Uterus (tissue), 4 donors: ENCODE measurements at places on chromosomes 2 and 18. TPM values are rescaled to one million over a fixed set of nuclear protein-coding genes. Genes with fewer than 3 reads are reported as not detected.
A peak's percentile ranks its signal among the peaks of the same experiment; 100 is the strongest.

DNA sequence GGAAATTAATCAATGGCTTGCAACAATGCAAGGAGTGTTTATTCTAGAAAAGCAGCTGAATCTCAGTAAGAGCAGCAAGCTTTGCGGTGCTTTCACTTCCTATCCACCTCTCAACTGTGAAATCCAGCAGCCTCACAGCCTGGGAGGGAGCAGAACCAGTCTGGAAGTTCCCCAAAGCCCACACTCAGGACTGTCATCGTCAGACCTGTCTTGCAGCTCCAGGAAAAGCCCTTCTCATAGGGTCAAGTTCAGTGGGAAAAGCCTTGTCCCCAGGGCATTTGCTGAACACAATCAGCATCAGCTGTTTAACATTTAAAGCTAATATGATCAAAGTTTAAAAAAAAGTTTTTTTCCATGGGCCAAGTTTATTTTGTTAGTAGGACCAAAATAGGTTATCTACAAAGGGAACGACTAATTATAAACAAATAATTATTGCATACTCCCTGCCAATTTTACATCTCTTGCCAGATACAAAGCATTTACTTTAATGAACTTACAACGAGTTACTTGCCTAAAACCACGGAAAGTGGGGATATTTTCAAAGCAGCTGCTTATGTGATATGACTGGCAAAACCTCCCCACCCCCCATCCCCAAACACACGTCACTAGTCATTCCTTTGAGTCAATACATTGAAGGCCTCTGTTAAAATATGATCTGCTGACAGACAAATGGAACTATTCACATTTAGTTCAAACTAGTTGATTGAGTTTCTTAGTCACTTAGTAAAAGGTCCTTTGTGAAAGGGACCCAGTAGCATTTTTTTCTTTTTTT lies 36.8 kb downstream of the PARD6G start:
- no peak for DNase-seq

- no peak for DNase-seq
Measured at GRCh38 chr2:12980817-12981216, 264.1 kb downstream of the TRIB2 start.

GRCh38 chr18:10072671-10073175 lies 158.9 kb downstream of the VAPA start:
- no peak for DNase-seq

Gene HSBP1L1
- total RNA-seq: 6.6 TPM

DNA sequence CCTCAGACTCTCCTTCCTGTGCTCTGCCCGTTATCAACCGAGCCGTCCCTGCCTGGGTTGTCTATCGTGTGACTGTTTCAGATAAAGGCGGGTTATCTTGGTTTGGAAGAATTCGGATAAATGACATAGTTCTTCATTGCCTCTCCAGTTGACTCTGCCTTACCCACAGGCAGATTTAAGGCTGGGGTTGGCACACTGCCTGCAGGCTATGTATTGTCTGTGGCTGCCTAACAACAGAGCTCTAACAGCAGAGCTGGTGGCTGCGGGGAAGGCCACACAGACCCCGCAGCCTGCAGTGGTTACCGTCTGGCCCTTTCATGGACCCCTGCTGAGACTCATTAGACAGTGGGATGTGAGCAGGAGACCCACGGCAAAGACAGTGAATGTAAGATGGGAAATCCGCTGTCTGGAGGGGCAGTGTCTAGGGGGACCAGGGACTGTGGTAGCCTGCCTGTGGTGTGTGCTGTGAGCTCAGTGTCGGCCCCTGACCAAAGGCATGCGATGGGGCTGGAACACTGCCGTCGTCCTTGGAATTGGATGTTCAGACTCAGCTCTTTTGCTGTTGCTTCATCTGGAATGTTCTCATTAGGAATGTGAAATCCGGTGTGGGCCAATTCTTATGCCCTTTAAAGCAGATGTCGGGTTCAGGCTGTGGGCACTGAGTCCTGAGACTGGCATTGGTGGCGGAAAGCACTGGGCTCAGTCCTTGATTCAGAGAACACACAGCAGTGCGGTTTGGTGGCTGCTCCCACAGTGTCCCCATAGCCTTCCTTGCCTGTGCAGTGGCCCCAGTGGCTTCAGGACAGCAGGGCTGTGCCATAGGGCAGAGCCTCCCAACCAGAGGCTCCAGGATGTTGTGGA lies 44.5 kb downstream of the SH3RF3 start:
- DNase-seq: peak; percentile 69

DNA sequence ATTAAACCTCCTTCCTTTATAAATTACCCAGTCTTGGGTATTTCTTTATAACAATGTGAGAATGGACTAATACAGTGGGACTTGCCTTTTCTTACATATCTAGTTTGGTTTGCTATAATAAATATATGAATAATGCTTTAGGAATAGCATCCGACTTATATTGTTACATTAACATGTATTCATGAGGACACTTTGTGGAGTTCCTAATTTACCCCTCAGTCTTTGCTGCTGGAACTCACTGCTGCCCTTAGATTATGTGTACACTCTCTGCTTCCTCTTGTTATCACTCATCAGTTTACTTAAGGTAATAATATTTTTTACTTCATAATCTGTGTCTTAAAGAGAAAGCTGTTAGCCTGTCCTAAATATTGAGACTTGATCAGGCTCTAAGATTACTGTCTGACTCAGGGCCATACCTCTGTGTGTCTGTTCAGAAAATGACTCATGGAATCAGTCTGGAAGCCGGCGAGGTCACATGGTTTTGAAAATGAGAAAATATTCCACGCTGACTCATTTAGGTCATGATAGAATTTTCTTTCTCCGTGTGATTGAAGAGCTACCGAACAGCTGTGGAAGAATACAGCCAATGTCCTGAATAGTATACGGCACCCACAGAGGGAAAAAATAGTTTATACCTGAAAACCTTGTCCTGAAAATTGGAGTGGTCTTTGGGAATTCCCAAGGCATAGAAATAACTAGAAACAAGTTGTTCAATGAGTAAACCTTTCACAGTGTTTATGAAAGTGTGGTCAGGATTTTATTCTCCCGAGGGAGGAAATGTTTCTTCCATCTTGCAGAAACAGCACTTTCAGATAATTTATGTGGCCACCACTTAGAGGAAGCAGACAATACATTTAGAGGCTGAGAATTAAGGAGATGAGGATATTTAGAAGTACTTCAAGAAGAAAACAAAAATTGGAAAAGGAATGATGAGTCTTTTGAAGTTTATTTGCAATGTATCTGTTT lies 156.4 kb downstream of the DSEL start:
- DNase-seq: peak; percentile 65

GRCh38 chr18:44033144-44033701 lies 647.5 kb upstream of the SETBP1 start:
- DNase-seq: no peak

DNA sequence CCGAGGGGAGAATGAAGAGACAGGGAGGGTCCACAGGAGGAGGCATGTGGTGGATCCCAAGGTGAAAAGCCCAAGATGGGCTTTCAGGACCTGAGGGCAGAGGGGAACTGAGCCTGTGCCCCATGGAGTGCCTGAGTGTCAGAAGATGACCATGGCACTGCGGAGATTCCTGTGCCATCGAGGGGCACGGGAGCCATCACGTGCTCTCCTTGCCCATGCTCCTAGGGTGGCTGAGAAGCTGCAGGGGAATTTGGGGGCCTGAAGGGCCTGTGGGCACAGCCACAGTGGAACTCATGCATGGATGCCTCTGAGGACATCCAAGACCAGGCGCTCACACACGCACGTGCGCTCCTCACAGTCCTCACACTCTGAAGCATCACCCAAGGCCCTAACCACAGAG lies 56.1 kb upstream of the GLI2 start:
- no peak for DNase-seq

GRCh38 chr2:134639265-134639664 lies 79.5 kb downstream of the TMEM163 start:
- DNase-seq: no peak

Gene M1AP
- 0.76 TPM for total RNA-seq

GRCh38 chr18:22790545-22791309 lies 142.4 kb upstream of the RBBP8 start:
- no peak for DNase-seq

- DNase-seq: no peak
Measured at GRCh38 chr18:55327454-55327853, 260.5 kb downstream of the TCF4 start.

Gene GAREM1
- 2.0 TPM for total RNA-seq

- no peak for DNase-seq
Measured at GRCh38 chr2:237153181-237153580, 67.5 kb downstream of the COPS8 start.

- DNase-seq: no peak
Measured at GRCh38 chr2:33062665-33063250, 116.0 kb downstream of the LTBP1 start.

Gene PDCD1
- 0.21 TPM for total RNA-seq

GRCh38 chr2:65017335-65017734 lies 28.1 kb downstream of the SLC1A4 start:
- no peak for DNase-seq

Gene CRYBA2
- total RNA-seq: not detected

Gene REG1B
- not detected for total RNA-seq

GRCh38 chr2:226994775-226995174 lies 158.9 kb downstream of the RHBDD1 start:
- DNase-seq: no peak

DNA sequence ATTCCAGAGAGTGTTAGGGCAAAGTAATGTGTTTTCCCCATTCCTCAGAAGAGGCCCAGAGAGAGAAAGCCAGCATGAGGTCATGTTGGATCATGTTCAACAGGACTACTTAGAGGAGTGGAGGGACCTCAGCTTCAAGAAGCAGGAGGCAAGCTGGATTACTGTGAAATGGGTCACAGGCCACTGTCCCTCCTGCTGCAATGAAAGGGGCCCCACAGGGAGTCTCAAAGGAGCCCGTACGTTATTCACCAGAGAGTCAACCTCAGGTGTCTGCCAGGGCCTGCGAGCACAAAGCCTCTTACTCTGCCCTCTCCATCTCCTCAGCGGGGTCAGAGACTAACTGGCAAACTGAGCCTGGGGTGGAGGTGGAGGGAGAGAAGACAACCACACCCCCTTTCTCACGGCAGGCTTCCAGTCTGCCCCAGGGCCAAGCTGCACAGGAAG lies 27.2 kb upstream of the ACYP2 start:
- DNase-seq: no peak

DNA sequence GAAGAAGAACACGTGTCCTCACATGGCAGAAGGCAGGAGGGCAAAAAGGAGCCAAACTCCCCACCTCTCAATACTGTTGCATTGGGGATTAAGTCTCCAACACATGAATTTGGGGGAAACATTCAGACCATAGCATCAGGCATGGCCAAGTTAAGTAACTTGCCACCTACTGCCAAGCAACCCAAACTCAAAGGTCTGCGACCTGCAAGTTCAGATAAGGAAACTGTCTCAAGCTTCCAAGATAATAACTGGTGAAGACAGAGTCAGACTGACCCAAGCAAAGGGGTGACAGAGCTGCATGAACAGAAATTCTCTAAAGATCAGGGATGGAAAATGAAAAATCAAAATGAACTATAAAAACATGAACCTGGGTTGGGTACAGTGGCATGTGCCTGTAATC lies 188.7 kb upstream of the SIX3 start:
- DNase-seq: no peak

DNA sequence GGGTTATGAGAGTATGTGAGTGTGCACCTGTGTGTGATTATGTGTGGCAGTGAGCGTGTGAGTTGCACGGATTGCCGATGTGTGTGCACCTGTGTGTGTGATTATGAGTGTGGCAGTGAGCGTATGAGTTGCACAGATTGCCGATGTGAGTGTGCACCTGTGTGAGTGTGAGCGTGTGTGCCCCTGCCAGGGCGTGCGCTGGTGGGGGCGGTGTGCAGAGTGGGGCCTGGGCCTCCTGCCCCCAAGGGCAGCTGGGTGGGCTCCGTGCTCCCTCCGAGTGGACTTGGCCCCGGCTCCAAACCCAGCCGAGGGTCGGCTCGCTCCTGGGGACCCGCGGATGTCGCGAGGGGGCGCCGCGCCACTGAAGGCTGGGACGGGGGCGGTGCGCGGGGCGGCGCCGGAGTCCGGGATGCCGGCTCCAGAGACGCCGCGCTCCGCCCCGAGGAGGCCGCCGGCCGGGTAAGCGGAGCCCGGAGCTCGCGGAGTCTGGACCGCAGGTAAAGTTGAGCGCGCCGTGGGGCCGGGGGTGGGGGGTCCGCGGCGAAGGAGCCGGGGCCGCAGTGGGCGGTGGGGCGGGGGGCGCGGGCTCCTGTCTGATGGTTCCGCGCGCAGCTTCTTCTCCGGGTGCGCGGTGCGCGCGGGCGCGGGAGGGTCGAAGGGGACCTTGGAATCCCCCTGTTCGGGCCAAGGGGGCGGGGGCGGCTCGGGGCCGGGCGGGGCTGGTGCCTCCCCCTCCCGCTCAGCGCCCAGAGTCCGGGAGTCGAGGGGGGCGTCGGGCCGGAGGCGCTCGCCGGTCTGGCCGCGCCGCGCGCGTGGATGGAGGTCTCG lies at the start of gene KCNG2:
Gene KCNG2 (plus strand): TSS at position 421 of the 828 bp plus-strand sequence. CDS start 65,730 bp downstream, outside the sequence.
- DNase-seq: no peak

Gene IL36RN
- not detected for total RNA-seq

Gene SCYGR1
- total RNA-seq: not detected

DNA sequence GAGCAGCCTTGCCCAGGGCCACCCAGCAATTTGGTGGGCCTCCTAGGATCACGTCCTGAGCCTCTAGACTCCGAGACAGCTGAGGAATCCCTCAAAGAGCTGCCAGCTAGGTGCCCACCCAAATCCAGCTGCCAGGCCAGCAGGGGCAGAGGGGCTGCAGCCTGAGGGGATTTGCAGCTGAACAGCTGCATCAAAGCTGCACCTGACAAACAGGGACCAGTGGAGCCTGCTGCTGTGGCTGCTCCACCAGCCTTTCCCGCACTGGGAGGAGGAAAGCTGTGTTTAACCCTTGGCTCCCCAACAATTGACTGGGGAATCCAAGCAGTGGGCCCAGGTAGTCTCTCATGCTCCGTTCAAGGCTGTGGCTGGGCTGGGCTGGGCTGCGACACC lies 8.2 kb downstream of the ADRA2B start:
- DNase-seq: no peak

GRCh38 chr2:155381436-155381835 lies 682.9 kb downstream of the KCNJ3 start:
- no peak for DNase-seq

DNA sequence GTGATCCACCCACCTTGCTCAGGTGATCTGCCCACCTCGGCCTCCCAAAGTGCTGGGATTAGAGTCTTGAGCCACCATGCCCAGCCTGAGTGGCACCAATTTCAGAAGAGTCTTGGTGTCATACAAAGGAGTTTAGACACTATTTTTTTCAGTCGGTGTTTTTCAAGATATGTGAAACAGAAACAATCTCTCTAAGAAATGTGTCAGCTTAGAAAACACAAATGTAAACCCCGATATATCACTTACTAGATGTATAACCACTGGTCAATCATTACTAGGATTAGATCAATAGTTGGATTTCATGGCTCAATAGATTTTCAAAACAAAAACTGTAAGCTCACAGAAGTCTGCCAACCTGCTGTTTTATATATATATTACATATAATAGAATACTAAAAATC lies 67.2 kb upstream of the FRZB start:
- no peak for DNase-seq

Gene HOXD10
- 81.0 TPM for total RNA-seq

DNA sequence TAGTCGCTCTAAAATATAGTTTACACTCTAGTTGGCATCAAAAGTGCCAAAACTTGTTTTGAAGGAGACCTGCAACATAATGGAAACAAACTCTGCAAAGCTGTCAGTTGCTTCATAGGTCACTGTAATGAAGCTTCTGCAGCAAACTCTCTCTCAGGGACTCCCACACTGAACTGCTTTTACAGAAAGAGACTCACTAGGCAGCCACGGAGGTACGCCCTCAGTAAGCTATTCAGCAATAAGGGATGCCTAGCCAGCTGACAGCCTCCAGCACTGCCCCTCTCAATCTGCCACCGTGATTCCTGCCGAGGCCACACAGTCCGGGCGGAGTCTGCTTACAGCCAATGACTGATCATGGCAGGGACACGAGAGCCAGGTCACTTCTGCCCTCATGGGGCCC lies 51.1 kb downstream of the COLEC12 start:
- no peak for DNase-seq
